ENCODE measurements at places on chromosomes 2 and 18. TPM values are rescaled to one million over a fixed set of nuclear protein-coding genes. Genes with fewer than 3 reads are reported as not detected.

Gene MAP2
- not detected for total RNA-seq

Gene G6PC2
- not detected for total RNA-seq

Gene GCA
- total RNA-seq, result 14.4 TPM

Gene INPP5D
- total RNA-seq, result 121 TPM

Gene NOL4
- not detected for total RNA-seq

Gene GRB14
- total RNA-seq, result not detected

Gene GAL3ST2
- not detected for total RNA-seq

Gene SOX11
- total RNA-seq, result not detected

Gene RANBP2
- 46.9 TPM for total RNA-seq

Gene WNT10A
- 0.10 TPM for total RNA-seq

Gene ADAM23
- 0.75 TPM for total RNA-seq

Gene TBR1
- not detected for total RNA-seq

Gene MBOAT2
- 10.6 TPM for total RNA-seq

Gene SERPINB12
- total RNA-seq, result not detected

Gene LIPG
- total RNA-seq, result not detected

Gene RUFY4
- total RNA-seq, result 2.1 TPM

Data from activated CD4-positive, alpha-beta T cell treated with anti-CD3 and anti-CD28 coated beads, Interleukin-2, amount 10 ng/mL, durations not matched to agents 7 days and 5 days (primary cell).